ENCODE measurements at places on chromosomes 7 and 10.
A peak's percentile ranks its signal among the peaks of the same experiment; 100 is the strongest.

GRCh38 chr10:58556516-58557165 is 44.0 kb downstream of the BICC1 start:
- DNase-seq = no peak

- DNase-seq = no peak
Observed at GRCh38 chr7:38492010-38492409, 139.2 kb downstream of the AMPH start.

GRCh38 chr10:30821261-30821993 is 191.9 kb upstream of the LYZL2 start:
- peak; percentile 37 for DNase-seq

DNA sequence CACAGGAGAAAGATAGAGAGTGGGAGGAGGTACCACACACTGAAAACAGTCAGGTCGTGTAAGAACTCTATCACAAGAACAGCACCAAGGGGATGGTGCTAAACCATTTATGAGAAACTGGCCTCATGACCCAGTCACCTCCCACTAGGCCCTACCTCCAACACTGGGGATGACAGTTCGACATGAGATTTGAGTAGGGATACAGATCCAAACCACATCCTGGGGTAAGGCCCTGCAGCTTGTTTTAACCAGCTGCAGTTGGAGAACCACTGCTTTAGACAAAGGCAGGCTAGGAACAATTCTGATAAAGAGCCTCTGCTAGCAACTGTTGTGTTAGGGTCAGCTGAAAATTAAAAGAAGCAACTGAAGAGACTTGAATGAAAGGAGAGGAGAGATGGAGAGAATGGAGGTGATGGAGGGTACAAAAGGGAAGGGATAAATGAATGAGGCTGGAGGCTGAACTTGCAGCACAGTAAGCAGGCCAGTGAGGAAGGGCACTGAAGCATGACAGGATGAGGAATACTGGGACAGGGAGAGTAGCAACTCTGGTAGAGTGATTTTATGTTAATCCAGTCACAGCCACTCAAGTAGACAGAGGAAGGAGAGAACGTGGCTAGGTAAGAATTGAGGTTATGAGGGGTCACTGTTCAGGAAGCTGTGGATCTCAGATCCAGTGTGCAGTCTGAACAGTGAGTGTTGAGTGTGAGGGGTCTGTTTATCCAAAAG is 23.6 kb downstream of the MEST start:
- no peak for DNase-seq

DNA sequence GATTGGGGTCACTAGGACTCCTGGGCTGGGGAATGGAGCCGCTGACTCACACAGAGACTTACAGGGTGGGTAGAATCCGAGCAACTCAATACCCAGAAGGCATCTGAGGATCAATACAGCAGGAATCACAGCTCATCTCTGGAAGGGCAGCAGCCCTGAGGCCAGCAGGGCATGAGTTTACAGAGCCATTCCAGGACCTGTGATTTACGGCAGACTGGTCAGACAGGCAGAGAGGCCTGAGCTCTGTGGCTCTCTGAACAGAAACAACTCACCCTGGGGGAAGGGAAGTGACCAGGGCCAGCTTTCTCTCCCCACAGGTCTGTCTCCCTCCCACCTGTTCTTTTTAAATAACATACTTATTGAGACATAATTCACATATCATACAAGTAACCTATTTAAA is 88.2 kb upstream of the CXCL12 start:
- DNase-seq = no peak

DNA sequence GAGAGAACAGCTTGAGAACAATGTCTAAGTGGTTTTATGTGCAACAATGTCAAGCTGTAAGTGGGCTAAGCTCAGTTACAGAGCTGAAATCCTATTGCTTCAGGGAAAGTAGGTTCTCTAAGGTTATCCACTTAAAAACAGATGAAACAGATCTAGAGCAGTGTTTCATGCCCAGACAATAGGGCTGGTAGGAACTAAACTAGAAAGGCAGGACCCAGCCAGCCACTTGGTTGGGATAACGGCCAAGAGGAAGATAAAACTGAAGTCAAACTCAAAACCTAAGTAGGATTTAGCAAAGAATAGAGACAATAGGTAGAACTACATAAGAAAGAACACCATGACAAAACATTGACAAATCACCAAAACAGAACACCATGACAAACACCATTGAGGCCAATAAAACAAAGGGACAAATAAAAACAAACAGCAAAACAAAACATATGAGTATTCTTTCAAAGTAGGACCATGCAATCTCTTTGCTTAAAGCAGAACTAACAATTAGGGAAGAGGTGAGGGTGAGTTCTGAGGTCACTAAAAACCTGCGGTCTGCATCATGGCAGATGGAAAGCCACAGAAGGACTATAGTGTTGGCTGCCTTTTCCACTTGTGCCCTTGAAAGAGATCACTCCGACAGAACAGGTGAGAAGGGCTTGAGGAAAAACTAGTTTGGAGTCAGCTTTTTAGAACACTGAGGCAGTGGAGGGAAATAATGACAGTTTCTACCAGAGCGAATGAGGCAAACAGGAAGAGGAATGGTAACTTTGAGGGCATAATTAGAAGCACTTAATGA is 81.0 kb downstream of the HGF start:
- DNase-seq = no peak

DNA sequence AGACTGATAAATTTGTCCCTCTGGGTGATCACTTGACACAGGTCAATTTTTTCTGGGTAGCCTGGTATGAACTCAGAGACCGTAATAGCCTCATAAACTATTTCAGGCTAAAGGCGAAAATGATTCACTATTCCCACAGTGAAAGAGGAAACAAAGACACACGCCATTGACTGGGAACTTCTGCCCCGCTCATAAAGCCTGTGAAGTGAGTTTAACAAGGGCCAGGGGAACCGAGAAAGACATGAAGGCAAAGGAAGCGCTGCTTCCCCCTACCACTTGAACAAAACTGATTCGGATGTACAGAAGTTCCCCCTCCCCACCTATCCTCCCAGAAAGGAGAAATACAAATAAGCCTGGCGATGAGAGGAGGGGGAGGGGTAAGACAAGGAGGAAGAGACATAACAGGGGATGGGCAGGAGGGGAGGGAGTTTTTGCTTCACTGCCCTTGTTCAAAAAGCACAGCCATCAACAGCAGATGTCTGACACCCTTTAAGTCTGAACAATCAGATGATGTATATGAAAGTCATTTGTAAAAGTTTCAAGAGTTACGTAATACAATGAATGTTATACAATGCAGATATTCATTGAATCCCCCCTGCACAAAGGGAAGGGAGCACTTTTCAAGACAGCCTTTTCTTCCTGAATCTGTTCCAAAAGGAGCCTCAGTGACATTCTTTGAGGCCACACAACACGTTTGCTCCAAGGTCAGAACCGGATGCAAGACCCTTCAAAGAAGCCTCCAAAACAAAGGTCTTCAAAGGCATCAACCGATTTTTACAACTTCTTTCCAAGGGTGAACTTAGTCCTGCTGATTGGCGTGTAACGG is 734 bp downstream of the ABCB4 start:
- DNase-seq = peak; percentile 84

Measured in GM23248 (cell line).